T-helper 17 cell (primary cell): ENCODE measurements at places on chromosomes 5 and 9.

DNA sequence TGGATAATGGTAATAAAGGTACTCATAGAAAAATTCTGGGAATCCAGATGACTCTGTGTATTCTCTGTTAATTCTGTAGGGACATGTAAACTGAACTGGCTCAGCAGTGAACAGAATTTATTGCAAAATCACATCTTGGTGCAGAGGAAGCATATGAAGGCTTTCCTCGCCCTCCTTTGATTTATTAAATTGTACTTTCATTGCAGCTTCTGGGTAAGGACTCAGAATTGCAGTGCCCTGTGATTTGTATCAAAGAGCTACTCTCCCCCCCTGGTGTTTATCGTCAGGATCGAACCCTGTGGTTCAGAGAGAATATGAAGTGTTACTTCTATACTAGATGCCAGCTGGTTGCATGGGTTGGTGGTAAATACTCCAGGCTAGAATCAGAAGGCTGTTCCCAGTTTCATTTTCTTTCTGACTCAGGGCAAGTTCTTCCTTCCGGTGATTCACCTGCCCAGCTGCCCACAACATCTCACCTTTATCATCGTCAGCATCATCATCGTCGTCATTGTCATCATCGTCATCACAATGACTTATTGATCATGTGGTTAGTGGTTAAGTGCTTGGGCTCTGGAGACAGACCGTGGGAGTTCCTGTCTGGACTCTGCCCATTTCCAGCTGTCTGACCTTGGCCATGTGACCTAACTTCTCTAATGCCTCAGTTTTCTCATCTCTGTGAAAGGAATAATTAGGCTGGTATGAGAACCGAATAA lies 238.8 kb downstream of the ARHGAP26 start:
- H3K36me3 ChIP-seq: no peaks in the 10 kb centered on the region
- peak overlapping the region; percentile 91 for H3K27ac ChIP-seq
- peaks cover 30% of the 10 kb centered on the region for H3K4me1 ChIP-seq
- no peaks in the 10 kb centered on the region for H3K27me3 ChIP-seq
- peak; percentile 45 for DNase-seq
- H3K4me3 ChIP-seq: peak overlapping the region; percentile 47

GRCh38 chr9:98101868-98102273 lies 17.2 kb downstream of the TRIM14 start:
- peak overlapping the region; percentile 99 for H3K27ac ChIP-seq
- H3K27me3 ChIP-seq: no peaks in the 10 kb centered on the region
- H3K36me3 ChIP-seq: peaks cover 11% of the 10 kb centered on the region
- peak overlapping the region; percentile 85 for H3K4me3 ChIP-seq

DNA sequence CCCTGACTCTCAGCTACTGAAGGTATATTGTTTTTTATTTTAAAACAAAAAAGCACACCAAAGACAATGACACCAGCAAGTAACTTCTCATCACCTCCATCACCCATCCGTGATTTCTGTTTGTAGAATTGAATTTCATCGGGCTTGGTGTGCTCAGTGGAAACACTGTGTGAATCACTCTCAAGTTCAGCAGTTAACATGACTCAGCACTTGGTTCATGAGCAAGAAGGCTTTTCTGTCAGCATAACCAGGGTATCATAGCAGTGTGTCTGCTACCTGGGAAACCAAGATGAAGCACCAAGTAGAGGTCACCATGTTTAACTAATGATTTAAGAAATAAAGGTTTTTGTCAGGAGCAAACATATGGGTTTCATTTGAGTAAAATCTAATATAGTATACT lies 123.7 kb downstream of the INSYN2B start:
- no peaks in the 10 kb centered on the region for H3K27me3 ChIP-seq
- H3K27ac ChIP-seq: no peak overlapping the region
- peaks cover 4% of the 10 kb centered on the region for H3K36me3 ChIP-seq

- DNase-seq: no peak
- H3K27ac ChIP-seq: peak overlapping the region; percentile 21
- no peak overlapping the region for H3K4me3 ChIP-seq
- peaks cover 5% of the 10 kb centered on the region for H3K36me3 ChIP-seq
These were observed 2.5 kb downstream of the CENPP start for GRCh38 chr9:92328225-92328624.

GRCh38 chr9:106954974-106955850 lies 92.2 kb downstream of the ZNF462 start:
- no peak for DNase-seq
- no peak overlapping the region for H3K4me3 ChIP-seq
- H3K27me3 ChIP-seq: no peaks in the 10 kb centered on the region
- no peaks in the 10 kb centered on the region for H3K4me1 ChIP-seq
- H3K27ac ChIP-seq: no peak overlapping the region
- H3K36me3 ChIP-seq: no peaks in the 10 kb centered on the region
